ENCODE measurements at places on chromosomes 7 and 10.

- DNase-seq = no peak
Measured at GRCh38 chr7:71286924-71287323, 155.0 kb downstream of the GALNT17 start.

DNA sequence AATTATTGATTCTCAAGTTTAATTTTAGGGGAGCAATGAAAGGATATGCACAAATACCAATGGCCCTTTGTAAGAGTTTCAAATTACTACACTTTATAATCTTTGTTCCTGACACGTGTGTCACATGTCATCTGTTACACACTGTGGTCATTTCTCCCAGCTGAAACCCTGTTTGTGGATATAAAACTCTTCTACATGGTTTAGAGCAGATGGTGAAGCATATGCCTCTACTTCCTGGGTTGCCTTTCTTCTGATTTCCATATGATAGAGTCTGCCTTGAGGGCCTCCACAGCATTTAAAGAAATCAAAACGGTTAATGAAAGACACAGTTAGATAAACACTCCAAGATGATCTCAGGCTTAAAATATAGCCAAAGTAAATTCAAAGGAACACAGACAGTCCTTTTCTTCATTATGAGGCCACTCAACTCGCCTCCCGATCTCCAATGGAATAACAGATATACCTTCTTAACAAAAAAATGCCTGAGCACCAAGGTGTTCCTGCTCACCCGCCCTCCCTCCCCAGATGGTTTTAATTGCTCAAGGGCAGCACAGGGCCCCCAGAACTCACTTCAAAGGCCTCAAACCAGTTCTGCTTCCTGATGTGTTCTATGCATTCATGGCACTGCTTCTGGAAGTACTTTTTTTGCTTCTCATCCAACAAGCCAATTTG lies 75.0 kb downstream of the CPVL start:
- DNase-seq = no peak

DNA sequence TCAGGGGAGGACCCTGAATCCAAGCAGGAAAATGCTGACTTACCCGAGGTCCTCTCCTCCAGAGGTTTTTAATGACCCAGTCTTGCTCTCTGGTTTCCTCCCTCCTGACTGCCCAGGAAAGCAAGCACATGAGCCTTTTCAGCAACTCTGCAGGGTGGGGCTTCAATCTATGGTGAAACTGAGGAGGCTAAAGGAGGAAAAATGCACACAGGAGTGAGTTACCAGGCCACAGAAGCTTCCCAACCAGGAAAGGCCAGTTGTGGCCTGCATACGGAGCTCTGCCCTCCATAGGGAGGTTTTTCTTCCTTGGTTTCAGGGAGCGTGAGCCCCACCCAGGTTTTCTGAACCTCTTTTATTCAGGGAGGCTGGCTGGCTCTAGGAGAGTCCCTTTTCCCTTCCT lies 14.1 kb upstream of the DLG5 start:
- DNase-seq = no peak

GRCh38 chr10:100076750-100077149 lies 4.9 kb downstream of the CPN1 start:
- no peak for DNase-seq

DNA sequence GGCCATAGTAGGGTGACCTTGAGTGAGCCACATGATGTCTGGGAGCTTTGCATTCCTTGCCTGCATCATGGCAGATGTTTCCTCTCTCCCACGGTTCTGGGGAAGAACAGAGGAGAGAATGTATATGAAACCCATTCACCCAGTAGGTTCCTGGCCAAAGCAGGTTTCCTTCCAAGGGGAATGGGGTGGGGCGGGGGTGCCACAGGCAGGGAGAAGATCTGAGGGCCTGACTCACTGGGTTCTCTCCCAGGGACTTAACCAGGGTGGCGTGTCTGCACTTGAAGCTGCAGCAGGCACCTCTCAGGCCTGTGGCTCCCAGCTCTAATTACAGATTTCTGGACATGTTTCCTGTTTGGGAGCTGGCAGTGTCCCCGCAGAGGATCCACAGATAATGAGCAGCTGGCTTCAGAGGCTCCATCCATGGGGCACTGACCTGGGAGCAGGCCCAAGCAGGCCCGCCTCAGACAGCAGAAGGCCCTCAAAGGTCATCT lies 50.2 kb upstream of the ZMIZ1 start:
- no peak for DNase-seq

All from stimulated activated CD8-positive, alpha-beta memory T cell treated with anti-CD3 and anti-CD28 coated beads, Interleukin-15, amount 100 ng/mL, for 48 hours (primary cell).